ENCODE measurements at places on chromosomes 11 and 22.
A peak's percentile ranks its signal among the peaks of the same experiment; 100 is the strongest.

GRCh38 chr22:40276996-40277823 lies 69.1 kb upstream of the ADSL start:
- no peak for DNase-seq

DNA sequence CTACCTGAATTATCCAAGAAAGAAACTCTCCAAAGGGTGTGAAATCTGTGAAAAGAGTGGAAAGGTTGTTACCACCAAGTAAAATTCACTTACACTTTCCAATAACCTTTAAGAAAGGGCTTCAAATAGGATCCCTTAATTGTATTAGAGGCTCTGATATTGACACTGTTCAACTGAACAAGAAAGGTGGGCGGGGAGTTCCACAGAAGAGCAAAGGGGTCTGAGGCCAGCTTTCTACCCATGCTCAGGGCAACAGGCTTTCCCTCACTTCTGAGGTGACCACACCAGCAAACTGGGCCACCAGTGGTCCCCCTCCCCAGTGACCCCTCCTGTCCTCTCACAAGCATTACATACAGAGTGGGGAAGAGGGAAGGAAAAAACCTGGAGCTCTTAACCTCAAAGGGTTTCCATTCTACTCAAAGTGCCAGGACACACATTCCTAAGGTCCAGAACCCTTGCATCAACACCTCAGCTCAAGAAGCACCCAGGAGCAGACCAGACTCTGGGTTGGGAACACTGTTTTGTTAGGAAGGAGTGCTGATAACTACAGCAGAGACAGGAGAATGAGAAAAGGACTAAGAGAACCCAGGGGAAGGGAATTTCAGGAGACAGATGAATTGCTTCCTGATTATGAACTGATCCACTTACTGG lies 71.6 kb upstream of the AKIP1 start:
- no peak for DNase-seq

- DNase-seq = peak; percentile 49
These were observed 9.6 kb downstream of the ADM start for GRCh38 chr11:10314199-10315072.

GRCh38 chr11:61542024-61542461 lies 33.5 kb downstream of the LRRC10B start:
- DNase-seq = no peak

- no peak for DNase-seq
These were observed 29.3 kb downstream of the FAT3 start for GRCh38 chr11:92253945-92254344.

DNA sequence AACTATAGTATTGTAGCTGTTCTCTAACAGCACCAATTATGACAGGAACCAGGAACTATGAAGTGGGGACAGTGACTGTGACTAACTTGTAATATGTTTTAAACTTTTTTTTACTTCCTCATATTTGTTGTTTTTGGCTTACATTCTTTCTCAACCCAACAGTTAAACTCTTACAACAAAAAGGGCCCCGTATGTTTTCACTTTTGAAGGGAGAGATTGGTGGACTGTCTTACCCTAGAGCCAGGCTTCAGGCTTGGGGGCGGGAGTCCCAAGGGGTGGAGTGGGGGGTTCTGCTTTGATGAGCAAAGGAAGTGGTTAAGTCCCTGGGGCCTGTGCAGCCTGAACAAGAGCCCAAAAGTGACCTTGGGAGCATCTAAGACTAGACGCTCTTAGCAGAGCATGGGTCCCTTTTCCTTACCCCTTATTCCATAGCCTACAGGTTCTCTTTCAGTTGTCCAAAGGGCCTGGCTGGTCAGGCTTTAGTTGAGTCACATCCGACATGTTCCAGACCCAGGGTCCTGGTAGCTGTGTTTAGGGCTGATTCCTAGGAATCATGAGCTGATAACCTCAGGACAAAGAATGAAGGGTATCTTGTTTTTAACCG lies 38.8 kb downstream of the STIM1 start:
- DNase-seq = no peak

DNA sequence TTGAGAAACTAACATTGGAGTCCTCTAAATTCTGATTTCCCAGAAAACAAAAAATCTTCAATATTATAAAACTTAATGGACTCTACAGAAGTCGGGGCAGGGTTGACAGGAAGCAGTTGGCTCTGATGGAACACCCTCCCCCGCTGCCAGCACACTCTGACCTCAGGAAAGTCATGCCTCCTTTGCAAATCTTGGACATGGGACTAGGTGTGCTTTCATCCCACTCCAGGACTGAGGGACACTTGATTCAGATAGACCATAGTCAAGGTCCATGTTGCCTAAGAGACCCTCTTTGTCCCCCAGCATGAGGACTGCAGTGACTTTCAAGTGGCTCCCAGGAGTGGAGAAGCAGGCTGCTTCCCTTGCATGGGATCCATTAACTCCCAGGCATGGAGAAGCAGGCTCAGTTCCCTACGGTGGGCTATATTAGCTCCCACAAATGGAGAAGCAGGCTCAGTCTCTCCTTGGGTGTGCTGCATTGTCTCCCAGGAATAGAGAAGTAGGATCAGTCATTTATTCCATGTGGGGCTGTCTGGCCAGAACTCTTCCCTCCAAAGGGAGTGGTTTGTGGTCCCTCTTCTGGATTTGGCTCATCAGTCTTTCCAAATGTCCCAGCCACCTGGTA lies 38.3 kb downstream of the C22orf31 start:
- no peak for DNase-seq

- DNase-seq = peak; percentile 13
These were observed 68.2 kb downstream of the EMSY start for GRCh38 chr11:76512851-76513653.

- DNase-seq = no peak
These were observed 14.8 kb upstream of the PAX6 start for GRCh38 chr11:31825838-31826484.

DNA sequence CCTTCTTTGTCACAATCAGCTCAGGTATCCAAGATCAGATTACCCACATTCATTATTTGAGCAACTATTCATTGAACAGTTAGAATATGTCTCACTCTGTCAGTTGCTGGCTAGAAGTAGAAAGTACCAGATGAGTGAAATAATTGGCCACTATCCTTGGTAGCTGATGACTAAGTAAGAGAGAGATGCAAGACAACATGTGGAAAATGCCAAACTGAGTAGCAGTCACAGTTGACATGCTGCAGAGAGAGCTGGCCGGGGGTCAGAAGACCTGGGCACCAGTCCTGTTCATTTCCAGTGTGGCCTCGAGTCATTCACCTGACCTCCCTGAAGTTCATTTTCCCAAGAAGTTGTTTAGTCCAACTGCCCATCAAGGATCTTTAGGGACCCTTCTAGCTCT lies 22.5 kb upstream of the SMIM35 start:
- DNase-seq = no peak

- DNase-seq = no peak
These were observed 82.3 kb upstream of the EED start for GRCh38 chr11:86162239-86162638.

GRCh38 chr11:70901951-70902521 lies 350.3 kb downstream of the SHANK2 start:
- no peak for DNase-seq

DNA sequence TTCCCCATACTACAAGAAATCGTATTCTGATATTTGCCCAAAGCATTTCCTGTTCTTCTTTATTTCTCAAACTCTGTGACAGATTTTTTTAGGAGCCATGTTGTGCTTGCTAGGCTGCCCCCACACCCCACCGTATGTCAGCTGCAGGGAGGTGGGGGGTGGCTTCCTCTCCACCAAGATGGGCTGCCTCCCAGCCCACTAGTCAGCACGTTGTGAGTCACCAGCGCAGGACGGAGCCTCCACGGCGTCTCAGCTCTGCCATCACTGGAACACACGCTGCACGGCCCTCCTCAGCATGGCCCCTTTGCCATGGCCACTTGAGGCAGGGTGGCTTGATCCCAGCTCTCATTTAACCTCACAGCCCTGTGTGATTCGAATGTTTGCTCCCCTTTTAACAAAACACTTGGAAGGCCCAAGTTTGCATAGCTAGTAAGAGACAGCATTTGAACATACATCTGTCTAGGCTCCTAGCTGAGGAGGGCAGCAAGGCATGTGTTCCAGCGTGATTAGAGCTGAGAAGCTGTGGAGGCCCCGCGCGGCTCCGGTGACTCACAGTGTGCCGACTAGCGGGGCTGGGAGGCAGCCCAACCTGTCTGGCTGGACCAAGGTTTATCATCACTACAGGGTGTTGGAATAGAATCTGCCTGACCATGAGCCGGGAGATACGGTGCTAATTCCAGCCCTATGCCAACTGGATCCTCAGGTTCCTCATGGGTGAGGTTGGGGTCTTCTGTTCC lies 180.7 kb upstream of the NCAM1 start:
- DNase-seq = no peak

GRCh38 chr11:126884594-126884993 lies 116.0 kb downstream of the KIRREL3 start:
- no peak for DNase-seq

GRCh38 chr11:31780078-31780477 lies 31.0 kb downstream of the PAX6 start:
- no peak for DNase-seq

GRCh38 chr22:20857247-20857643 lies 1.4 kb downstream of the PI4KA start:
- no peak for DNase-seq

GRCh38 chr11:122780296-122780949 lies 57.9 kb upstream of the CRTAM start:
- DNase-seq = no peak

- DNase-seq = no peak
These were observed 542 bp downstream of the HPS4 start for GRCh38 chr22:26483043-26483438.

GRCh38 chr22:27312565-27312964 lies 489.0 kb downstream of the MN1 start:
- no peak for DNase-seq

GRCh38 chr22:37492428-37493344 lies 6.5 kb upstream of the MFNG start:
- peak; percentile 71 for DNase-seq

DNA sequence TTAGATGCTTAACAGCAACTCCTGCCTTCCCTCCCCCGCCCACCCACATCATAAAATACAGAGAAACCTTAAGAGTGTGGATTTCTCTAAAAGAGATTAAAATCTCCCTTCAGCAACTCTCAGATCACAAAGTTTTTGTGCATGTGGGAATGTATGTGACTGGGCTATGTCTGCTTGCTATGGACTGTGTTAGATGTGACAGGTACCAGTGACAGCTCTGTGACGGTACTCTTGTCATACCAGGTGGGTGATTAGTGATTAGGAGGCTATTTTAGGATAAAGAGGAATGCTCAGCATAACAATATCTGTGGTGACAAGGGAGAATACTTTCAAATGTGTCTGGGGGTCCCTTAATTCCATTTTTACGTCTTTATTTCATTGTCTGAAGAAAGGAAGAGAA lies 60.2 kb downstream of the SYT9 start:
- no peak for DNase-seq

DNA sequence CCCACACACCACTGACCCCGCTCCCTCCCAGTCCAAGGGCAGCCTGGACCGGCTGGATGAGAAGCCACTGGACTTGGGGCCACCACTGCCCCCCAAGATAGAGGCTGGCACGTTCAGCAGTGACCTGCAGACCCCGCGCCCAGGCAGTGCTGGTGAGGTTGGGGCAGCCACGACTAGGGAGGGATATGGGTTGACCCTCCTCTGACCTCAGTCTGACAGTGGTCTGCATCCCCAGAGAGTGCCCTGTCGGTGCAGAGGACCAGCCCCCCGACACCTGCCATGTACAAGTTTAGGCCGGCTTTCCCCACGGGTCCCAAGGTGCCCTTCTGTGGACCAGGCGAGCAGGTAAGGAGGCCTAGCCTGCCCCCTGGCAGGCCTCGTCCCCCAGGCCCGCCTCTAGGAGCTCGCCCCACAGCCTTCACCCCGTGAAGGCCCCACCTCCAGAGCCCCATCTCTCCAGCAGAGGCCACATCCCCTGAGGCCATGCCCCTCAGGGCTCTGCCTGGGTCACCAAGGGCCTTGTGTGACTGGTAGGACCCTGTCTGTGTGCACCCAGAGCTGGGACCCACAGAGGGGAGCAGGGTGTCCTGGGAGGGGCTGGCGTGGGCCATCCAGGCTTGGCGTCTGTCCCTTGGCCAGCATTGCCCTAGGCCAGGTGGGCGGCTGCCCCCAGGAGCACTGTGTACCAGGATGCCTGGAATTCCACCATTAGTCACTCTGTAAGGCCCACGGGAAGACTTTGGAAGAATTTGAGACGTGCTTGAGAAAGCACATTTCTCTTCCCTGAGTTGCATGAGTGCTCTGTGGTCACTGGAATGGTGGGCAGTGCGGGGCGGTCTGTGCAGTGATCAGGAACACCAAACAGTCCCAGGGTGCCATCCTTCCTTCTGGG lies 9.4 kb downstream of the CCDC188 start:
- DNase-seq = no peak

DNA sequence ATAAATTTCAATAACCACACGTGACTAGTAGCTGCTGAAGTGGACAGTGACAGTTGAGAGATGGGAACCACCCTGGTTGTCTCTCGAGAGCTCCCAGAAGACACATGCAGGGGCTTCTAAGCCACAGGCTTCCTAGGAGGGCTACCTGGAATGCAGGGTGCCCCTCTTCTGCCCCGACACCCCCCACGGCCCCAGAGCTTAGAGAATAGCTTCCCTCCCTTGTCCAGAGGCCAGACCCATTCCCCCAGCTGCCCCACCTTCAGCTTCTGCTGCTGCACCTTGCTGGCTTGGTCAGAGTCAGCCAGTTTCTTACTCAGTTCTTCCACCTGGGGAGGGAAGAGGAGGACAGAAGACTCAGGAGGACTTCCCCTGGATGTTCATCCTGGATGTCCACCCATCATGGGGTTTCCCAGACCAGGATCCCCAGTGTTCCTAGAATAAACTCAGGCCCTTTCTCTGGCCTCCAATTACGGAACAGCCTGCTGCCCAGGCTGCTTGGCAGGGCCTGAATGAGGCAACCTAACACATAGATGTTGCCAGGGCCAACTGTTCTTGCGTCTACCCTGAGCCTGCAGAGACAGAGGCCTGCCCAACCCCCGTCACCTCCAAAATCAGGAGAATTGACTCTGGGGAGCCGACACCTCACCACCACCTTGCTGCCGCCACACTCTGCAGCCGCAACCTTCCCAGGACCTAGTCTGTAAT lies 12.0 kb downstream of the IL18BP start:
- no peak for DNase-seq

- no peak for DNase-seq
These were observed 7.6 kb downstream of the AP2A2 start for GRCh38 chr11:933142-933851.

DNA sequence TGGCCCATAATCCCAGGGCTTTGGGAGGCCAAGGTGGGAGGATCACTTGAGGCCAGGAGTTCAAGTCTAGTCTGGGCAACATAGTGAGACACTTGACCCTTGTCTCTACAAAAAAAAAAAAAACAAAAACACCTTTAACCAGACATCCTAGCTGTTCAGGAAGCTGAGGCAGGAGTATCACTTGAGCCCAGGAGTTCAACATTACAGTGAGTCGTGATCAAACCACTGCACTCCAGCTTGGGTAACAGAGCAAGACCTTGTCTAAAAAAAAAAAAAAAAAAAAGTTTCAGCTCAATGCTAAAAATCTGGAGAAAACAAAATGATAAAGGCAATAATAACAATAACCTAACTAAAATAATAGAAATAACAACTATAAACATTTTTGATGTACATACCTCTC lies 22.6 kb upstream of the APLP2 start:
- DNase-seq = no peak

All from CD4-positive, alpha-beta T cell treated with Interleukin-12 subunit alpha and Interleukin-12 subunit beta, for 1 hour (primary cell).